SW480 (cell line): ENCODE measurements at places on chromosomes 7 and 10.
A peak's percentile ranks its signal among the peaks of the same experiment; 100 is the strongest.

DNA sequence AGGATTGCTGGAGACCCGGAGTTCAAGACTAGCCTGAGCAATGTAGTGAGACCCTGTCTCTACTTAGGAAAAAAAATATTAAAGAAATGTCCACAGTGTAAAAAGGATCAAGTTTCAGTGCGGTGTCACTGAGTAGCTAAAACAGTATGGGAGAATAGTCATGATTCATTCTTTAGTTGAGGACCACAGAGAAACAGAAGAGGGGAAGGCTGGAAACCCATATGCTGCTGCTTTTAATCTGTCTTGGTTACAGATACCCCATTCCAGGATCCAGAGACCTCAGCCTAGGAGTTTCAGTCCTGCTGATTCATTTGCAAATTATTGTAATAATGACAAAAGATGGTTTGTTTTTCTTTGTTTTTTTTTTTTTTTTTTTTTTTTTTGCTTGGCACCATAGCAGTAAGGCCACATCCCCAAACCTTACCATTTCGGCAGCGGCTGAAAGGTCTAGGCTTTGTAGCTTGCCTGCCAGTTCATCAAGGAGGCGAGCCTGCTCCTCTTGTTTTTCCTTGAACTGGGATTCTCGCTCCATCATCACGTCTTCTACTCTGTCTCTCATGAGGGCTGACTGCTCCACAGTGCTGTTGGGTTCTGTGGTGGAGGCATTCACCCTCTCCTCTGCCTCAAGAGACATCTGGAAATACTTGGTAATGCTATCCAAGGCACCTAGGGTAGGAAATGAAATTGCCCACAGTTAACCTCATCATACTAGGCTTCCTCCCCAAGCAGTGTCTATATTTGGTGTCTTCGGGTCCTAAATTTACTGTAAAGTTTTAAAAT is 44.2 kb downstream of the DLD start:
- no peak for DNase-seq

DNA sequence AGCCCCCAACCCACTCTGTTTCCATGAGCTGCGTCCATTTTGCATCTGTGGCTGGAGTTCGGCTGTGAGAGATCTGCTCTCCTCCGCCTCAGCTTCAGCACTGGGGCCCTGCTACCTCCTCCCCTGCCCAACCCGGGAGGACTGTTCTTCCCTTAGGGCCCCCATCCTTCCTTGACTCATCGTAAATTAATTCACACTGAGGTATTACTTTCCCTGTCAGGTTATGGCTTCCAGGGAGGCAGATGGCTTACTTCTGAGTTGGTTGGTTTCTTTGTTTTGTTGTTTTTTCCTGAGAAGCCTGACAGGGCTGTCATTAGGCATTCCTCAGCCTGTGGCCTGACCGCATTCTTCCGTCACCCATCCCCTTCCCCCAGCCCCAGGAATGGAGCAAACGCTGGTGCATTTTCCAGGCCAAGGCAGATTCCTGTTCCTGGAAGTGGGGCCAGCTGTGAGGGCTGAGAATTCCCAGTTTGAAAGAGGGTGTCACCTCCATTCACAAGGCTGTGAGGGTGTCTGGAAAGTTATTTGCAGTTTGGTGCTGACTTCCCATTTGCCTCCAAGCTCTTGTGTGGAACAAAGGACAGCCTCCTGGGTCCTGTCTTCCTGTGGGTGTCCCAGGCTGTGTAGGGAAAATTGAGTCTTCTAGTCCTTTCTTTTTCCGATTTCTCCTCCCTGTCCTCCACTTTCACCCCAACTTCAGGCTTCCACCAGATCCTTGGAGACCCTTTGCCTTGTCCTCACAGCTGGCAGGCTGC is 11.7 kb downstream of the CPA5 start:
- peak; percentile 95 for DNase-seq

- DNase-seq = peak; percentile 99
Observed at GRCh38 chr7:6306471-6306870, 34.0 kb upstream of the CYTH3 start.

DNA sequence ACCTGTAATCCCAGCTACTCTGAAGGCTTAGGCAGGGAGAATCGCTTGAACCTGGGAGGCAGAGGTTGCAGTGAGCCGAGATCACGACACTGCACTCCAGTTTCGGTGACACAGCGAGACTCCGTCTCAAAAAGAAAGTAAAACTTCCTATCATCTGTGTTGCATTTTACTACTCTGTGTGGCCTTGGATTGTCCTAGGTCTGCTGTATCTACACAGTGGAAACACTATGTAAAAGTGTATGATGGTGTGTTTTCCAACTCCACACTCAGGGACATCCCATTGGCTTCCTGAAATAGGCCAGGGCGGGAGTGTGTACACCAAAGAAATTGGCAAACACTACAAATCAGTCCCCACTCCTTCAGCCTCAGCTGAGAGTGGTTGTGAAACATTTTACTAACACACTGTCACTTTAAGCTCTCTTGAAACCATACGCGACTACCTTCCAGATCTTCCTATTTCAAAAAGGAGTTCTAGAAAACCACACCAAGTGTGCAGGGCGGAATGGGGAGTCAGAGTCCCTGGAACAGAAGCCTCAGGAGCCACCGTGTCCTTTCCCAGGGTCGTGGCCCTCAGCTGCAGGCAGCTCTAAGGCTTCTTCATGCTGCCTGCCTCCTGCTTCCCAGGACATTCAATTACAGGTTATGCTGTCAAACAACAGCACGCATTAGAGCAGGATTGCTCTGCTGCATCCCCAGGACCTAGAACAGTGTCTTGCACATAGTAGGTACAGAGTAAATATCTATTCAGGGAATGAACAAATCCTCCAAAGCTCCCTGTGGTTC is 275.4 kb downstream of the PARD3 start:
- DNase-seq = no peak

- DNase-seq = no peak
Observed at GRCh38 chr7:83478616-83479015, 170.3 kb downstream of the SEMA3E start.

GRCh38 chr10:111161109-111161874 is 84.5 kb downstream of the ADRA2A start:
- DNase-seq = no peak

DNA sequence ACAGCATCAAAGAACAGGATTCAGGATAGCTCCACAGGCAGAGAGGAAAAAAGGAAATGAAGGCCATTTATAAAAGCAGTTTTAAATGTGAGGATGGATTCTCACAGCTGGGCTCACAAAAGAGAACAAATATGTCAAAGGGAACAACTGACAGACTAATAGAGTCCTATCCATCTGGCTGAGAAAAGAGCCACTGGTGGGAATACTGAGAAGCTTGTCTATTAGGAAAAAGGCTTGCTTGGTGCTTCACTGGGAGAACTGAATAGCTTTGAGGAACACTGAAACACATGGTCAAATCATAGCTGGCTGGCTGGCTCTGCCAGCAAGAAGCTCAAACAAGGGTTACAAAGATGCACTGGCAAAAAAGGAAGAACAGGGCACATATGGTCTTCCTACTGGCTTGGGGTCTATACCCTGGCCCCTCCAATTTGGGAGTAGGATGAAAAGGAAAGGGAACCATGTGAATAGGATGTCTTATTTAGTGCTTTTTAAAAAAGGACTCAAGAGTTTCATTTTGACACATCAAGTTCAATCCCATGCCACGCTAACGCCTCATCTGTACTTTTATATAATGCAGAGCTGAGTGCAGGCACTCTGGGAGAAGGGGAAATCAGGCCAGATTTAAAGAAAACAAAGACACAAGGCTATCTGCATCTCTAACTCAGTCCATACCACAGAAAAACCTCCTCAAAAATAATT is 44.8 kb upstream of the KCNIP2 start:
- no peak for DNase-seq
